Spinal cord (tissue), 10 donors: ENCODE measurements at places on chromosomes 3 and 15. TPM values are rescaled to one million over a fixed set of nuclear protein-coding genes. Genes with fewer than 3 reads are reported as not detected.

DLEC1 gene
- polyA plus RNA-seq: 6.5 TPM

SH2D7 gene
- 0.92 TPM for polyA plus RNA-seq

IRAK2 gene
- polyA plus RNA-seq: 4.8 TPM

HTR3E gene
- not detected for polyA plus RNA-seq

ZBBX gene
- polyA plus RNA-seq: 12.8 TPM

CCK gene
- polyA plus RNA-seq: 32.0 TPM

MED12L gene
- polyA plus RNA-seq: 12.7 TPM

ZNF662 gene
- polyA plus RNA-seq: 26.9 TPM

STAB1 gene
- 34.5 TPM for polyA plus RNA-seq

CDC25A gene
- 8.0 TPM for polyA plus RNA-seq

DNA sequence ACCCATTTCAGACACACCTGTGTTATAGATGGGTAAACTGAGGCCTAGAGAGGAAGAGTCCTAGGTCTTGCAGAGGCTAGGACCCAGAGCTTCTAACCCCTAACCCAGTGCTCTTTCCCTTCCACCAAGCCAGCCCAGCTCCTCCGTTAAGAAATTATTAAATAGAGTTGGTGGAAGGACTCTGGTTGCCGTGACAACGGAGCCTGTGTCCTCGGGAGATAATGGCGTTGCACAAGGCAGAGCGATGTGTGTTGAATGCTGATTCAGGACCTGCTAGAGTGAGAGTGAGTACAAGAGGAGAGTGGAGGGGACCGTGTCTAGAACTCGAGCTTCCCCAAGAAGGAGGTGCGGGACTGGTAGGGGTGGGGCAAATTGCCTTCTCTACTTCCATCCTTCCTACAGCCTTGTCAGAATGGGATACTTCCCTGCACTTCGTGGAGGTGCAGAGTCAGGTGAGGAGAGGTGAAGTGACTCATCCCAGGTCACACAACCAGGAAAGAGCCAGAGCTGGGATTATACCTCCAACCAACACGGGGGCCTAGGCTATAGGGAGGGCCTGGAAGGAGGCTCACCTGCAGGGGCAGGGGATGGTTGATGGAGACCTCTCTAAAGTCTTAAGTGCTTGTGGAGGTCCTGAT lies 8.6 kb downstream of the SLC6A1 start:
- DNase-seq: peak; percentile 89

DNA sequence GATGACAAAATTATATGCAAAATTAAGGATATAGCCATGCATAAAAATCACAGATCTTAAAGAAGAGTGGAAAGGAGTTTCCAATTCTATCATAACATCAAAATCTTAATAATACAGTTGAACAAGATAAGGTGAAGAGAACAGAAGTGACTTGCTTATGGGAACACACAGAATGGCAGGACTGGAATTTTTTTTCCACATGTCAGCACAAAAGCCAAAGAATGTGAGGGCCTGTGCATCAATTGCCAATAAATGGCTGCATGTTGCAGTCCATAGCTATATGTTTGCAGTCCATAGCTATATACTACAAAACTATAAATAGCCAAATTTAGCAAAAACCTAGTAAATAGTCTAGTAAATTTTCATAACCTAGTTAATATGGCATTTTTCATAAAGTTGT lies 10.4 kb upstream of the MB21D2 start:
- DNase-seq: no peak

DNA sequence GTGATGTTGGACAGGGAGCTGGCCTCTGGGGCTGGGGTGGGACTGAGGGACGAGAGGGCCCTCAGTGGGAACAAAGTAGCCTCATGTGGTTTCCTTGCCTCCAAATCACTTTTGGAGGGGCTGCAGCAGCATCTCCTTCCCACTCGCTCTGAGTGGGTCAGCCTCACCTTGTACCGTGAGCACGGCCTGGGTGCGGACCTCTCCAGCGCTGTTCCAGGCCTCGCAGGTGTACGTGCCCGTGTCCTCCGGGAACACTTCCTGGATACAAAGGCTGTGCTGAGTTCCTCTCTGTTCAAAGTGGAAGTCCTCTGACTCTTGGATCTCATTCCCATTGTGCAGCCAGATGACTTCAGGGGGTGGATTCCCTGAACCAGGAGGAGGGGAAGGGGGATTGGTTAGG lies 123.7 kb upstream of the HACD2 start:
- no peak for DNase-seq

- DNase-seq: no peak
Measured at GRCh38 chr3:110789315-110789714, 282.3 kb upstream of the NECTIN3 start.

- no peak for DNase-seq
Measured at GRCh38 chr3:148879256-148879655, 14.2 kb downstream of the CPA3 start.

DNA sequence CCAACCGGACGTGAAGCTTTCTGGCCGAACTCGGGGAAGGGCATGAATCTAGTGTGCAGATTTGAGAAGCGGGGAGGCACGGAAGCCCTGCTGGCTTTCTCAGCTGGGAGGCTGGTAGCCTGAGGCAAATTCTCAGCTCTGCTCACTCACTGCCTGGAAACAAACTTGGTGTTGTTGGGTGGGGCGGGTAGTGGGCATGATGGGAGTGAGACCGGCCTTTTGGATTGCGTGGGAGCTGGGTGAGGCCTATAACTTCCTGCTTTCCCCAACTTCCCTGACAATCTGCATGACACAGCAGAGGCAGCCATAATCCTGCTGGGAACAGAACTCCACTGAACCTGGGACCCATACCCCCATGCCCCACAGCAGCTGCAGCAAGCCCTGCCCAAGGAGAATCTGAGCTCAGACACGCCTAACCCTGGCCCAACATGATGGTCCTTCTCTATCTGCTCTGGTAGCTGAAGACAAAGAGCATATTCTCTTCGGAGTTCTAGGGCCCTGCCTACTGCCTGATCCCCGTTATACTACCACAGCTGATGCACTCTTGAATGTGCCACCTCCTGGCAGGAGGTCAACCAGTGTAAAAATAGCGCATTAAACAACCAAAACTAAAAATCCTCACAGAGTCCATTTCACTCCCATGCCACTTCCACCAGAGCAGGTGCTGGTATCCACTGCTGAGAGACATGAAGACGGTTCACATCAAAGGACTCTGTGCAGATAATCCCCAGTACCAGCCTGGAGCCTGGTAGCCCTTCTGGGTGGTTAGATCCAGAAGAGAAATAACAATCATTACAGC lies 44.7 kb downstream of the CEP70 start:
- DNase-seq: no peak

DNA sequence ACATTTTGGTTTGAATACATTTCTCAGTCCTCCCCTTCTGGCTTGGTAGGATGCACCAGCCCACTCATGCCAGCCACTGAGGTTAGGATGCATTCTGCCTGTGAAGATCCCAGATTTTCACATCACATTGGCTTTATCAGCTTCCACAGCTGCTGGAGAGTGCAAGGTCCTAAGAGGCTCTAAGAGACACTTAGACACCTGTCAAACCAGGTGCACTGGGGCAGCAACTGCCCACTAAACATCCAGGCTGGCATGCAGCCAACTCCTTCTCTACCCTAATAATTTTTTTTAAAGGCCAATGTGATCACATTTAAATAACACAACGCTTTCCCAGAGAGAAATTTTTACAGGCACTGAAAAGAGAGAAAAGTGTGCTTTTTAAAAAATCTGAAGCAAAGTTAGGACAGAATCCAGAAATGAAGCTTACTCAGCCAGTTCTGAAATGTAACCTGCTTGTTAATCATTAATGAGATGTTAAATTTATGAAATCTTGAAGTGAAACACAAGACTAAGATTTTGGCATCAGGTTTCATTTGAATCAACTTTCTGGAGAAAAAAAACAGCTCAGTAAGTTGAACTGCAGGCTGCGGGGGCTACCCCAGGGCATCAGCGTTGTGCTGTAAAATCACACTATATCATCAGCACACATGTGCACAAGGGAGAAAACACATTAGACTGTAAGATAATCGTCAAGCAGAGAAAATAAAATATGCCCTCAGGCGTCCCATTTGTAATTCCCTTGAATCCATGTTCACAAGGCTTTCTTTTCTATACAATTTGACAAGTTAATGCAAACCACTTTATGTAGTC lies 312.9 kb downstream of the ZBBX start:
- peak; percentile 7 for DNase-seq

GRCh38 chr3:134338516-134339261 lies 35.6 kb downstream of the AMOTL2 start:
- DNase-seq: no peak

GRCh38 chr3:66196633-66197032 lies 24.2 kb upstream of the SLC25A26 start:
- no peak for DNase-seq

DNA sequence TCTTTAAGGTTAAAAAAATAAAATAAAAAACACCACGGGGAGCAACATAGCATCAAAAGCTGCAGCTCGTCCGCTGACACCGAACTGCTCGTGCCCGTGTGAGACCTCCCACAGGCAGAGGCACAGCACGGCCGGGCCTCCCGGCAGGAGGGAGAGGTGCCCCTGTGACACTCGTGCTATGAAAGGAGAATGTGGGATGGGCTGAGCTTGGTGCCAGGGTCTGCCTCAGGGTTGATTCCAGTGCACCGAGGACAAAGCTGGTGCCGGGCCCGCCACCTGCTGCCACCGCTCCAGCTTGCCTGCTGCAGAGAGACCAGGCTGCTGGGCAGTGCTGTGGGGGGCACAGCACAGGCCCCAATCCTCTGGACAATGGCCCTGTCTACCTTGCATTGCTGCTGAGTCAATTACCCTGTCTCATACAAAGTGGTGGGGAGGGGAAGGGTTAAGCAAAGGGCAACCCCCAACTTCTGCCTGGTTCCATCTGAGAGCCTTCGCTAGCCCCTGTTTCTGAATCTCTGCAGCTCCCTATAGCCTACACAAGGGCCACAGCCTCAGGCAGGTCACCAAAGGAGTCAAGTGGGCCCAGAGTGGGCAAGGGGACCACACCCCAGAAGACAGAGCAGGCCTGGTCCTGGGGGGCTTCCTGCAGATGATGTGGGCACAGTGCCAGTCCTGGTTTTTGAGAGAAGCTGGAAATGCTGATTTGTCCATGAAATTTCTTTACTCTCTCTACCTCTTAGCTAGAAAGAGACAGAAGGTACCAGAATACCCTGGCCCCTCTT lies 74.0 kb upstream of the SNRPA1 start:
- no peak for DNase-seq

GRCh38 chr3:149090461-149090860 lies 4.1 kb upstream of the HLTF start:
- no peak for DNase-seq

DNA sequence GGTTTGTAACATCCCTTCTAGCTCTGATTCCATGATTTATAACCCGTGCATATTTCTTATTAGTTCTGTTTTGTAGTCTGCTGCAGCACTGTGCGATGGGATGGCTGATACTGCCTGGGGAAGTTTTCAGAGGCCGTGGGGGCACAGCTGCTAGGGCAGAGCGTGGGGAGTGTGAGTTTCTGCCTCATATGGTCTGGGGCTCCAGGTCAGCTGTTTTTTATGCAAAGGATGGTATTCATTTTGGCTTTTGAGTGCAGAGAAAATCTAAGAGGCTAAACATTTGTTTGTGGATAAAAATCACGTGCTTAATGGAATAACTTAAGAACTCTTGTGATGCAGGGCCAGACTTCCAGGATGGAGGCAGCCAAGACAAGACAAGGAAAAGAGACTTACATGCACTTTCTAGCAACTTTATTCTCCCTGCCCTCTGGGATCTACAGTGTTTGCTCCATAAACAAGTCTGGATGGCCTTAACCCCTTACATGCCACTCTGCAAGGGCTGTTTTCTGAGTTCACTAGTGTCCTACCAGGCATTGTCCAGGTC lies 45.5 kb upstream of the CFAP161 start:
- no peak for DNase-seq

- no peak for DNase-seq
Measured at GRCh38 chr3:140922634-140923033, 19.0 kb upstream of the SLC25A36 start.

DNA sequence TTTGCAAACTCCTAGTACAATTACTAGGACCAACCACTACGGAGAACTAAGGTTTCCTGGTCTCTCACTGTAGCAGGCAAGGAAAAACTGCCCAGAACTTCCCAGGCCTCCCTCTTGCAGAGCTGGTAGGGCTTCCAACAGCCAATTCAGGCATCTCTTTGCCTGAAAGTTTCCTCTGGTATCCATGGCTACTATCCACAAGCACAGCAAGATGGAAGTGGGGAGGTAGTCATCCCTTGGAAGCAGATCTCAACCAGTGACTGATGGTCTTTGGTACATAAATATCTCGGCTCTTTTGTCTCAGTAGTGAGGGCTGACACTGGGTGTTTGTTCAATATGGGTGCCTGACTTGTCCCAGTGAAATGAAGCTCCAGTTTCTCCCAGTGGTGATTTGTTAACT lies 201.3 kb upstream of the MRPL3 start:
- DNase-seq: peak; percentile 5

DNA sequence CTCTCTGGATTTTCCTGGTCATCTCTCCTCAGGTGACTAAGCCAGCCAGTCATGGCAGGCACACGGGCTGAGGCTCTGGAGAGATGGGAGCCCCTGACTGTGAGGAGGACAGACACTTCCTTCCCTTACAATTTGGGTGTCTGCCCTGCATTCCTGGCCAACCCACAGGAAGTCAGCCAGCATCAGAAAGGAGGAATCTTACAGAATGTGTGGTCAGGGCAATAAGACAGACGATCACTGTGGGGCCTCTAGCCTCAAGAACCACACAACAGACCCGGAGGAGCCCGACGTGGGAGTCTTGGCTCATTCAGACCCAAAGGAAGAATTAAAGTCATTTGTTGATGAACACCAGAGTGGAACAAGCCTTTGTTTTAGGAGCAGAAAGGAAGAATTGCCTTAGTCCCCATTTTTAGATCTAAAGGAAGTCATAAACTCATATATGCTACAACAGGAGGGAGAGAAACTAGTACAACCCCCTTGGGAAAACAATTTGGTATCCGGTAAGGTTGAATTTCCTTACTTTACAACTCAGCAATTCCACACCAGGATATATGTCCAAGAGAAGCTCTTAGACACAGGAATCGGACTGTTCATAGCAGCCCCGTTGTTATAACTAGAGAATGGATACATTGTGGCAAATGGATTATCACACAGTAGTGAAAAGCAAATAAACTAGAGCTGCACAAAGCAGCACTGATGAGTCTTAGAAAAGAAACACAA lies 62.2 kb downstream of the ABTB1 start:
- no peak for DNase-seq

- DNase-seq: no peak
Measured at GRCh38 chr3:157523814-157524213, 20.6 kb upstream of the VEPH1 start.

DNA sequence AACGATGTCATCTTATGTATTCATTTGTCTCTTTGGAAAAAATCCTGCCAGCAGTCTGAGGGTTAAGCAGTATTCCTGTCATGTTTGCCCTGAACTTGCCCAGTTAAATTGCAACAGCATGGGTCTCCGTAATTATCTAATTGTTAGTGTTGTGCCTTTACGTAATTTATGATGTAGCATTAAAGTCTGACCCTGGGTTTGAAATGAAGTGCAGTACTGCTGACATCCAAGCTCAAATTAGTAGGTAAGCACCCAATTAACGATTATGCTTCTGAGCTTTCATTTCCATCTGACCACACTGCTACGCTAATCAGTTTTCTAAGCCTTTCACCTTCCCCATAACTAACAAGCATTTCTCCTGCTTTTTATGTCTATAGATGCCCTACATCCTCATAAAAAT lies 241.8 kb downstream of the ARRDC4 start:
- DNase-seq: peak; percentile 67

GRCh38 chr3:111862415-111862814 lies 3.4 kb downstream of the PHLDB2 start:
- DNase-seq: no peak

GRCh38 chr3:60125686-60126085 lies 1075.9 kb upstream of the CFAP20DC start:
- DNase-seq: no peak
